H9 (cell line): ENCODE measurements at places on chromosomes 11 and 22.

GRCh38 chr11:120564573-120565311 lies 53.2 kb downstream of the GRIK4 start:
- DNase-seq = peak; percentile 47
- H3K4me3 ChIP-seq = peak overlapping the region; percentile 64
- H3K27me3 ChIP-seq = peaks cover 5% of the 10 kb centered on the region; the same call in 1 of the 2 replicates
- H3K4me1 ChIP-seq = no peaks in the 10 kb centered on the region; the same call in 1 of the 2 replicates

DNA sequence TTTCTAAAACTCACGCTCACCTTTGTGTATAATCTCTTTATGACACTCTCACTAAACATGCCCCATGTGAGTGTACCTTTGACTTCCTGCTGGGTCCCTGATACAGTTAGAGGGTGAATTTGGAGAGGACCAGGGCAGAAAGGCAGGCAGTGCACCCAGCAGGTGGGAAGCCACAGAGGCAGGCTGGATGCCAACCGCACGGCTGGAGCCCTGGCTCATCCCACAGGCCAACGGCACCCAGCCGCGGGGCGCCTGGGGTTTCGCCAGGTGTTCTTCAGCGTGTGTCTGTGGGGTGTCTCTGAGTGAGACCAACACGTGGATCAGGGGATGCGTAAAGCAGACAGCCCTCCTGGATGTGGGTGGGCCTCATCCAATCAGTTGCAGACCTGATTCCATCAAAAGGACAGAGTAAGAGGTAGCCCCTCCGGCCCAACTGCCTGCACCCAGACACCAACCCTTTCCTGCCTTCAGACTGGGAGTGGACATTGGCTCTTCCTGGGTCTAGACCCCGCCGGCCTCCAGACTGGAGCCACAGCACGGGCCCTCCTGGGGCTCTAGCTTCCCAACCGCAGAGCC lies 51.6 kb downstream of the DHCR7 start:
- DNase-seq = no peak
- no peaks in the 10 kb centered on the region for H3K36me3 ChIP-seq
- no peak overlapping the region for H3K27ac ChIP-seq
- H3K4me3 ChIP-seq = no peak overlapping the region

GRCh38 chr11:63448646-63449045 lies 42.3 kb downstream of the PLAAT5 start:
- peak overlapping the region; percentile 80 for H3K27ac ChIP-seq
- peak; percentile 65 for DNase-seq
- peaks cover 8% of the 10 kb centered on the region; the same call in 1 of the 2 replicates for H3K4me1 ChIP-seq
- no peak overlapping the region for H3K4me3 ChIP-seq
- H3K27me3 ChIP-seq = no peaks in the 10 kb centered on the region
- peaks cover 4% of the 10 kb centered on the region for H3K36me3 ChIP-seq

DNA sequence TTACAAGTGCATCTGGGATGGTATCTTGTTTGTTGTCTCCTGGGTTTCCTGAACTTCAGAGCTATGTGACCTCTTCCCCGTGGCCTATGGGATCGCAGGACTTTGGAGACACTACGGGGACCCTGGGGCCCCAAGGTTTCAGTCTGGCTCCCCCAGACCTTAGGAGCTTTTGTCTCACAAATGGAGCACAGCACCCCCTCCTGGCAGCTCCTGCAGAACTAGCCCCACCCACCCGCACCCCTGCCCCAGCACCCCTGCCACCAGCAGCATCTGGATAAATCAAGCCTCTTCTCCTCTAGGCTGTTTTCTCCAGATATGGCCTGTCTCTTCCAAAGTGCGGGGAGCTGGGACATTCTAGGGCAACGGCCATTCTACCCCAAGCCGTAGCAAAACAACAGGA lies 10.4 kb downstream of the RCOR2 start:
- H3K27me3 ChIP-seq = no peaks in the 10 kb centered on the region
- H3K27ac ChIP-seq = no peak overlapping the region
- DNase-seq = no peak
- no peaks in the 10 kb centered on the region; the same call in 1 of the 2 replicates for H3K4me1 ChIP-seq
- H3K4me3 ChIP-seq = no peak overlapping the region
- peaks cover 48% of the 10 kb centered on the region for H3K36me3 ChIP-seq

DNA sequence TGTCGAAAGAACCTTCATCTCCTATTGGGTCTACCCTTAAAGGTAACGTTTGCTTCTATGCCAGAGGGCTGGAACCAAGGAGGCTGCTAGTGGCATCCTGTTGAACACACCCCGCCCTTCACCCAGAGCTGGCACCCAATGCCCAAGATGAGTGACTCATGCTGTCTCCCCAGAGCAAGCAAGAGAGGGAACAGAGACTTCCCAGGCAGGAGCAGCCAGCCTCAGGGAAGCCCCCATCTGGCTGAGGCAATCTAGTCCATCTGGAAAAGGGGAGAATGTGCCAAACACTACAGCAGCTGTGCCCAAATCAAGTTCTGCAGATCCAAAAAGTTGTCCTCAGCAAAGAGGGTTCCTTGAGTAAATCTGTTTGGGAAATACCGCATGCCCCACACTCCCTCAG lies 91.9 kb upstream of the TP53I11 start:
- no peaks in the 10 kb centered on the region for H3K4me1 ChIP-seq
- H3K4me3 ChIP-seq = no peak overlapping the region

- H3K4me3 ChIP-seq = no peak overlapping the region
- no peaks in the 10 kb centered on the region for H3K36me3 ChIP-seq
- peak overlapping the region; percentile 71 for H3K27ac ChIP-seq
- no peaks in the 10 kb centered on the region for H3K27me3 ChIP-seq
- peak; percentile 39 for DNase-seq
These were observed 606.8 kb downstream of the NTM start for GRCh38 chr11:131977231-131977630.

DNA sequence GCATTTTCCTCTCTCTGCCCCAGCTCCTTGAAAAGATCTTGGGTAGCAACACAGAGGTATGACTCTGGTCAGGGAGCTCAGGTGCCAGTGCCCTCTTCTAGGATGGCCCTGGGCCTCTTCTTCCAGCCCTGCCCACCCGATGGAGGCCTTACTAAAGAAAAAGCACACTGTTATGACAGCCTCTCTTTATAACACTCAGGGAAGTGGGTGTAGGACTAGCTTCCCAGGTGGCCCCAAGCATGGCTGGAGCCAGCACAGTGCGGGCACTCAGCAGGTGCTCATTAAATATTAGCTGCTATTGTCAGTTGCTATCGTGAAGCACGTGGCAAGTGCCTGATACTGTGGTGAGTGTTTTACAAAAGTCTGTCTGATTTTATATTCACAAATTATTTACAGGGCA lies 127.2 kb upstream of the B3GAT1 start:
- no peak overlapping the region for H3K27ac ChIP-seq
- H3K4me1 ChIP-seq = no peaks in the 10 kb centered on the region; the same call in 1 of the 2 replicates
- no peak overlapping the region for H3K4me3 ChIP-seq
- H3K36me3 ChIP-seq = peaks cover 3% of the 10 kb centered on the region; the same call in 1 of the 3 replicates
- no peak for DNase-seq

- H3K36me3 ChIP-seq = no peaks in the 10 kb centered on the region
- DNase-seq = peak; percentile 95
- peaks cover 3% of the 10 kb centered on the region; the same call in 1 of the 2 replicates for H3K4me1 ChIP-seq
- no peak within 1 kb of the TSS for H3K27ac ChIP-seq
These were observed at the start of gene LRRC10B for GRCh38 chr11:61507962-61508861. TSS of gene LRRC10B (plus strand) at chr11:61508749. CDS start at chr11:61508999, 250 bp downstream.

DNA sequence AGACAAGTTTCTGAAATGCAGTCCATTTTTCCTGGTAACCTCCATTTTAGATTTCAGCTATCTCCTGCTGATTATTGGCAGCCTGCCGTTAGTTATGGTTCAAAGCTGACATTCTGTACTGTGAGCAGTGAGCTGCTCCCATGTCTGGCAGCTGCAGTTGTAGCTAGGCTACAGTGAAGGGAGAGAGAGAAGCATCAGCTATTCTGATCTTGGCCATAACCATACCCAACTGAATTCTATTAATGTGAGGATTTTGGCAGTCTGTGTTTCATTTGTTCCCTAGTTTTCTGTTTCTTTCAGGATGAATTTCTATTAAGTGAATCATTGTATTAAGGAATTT lies 33.4 kb downstream of the SIK2 start:
- no peaks in the 10 kb centered on the region for H3K27me3 ChIP-seq
- no peak overlapping the region for H3K4me3 ChIP-seq
- DNase-seq = no peak
- H3K27ac ChIP-seq = no peak overlapping the region
- H3K36me3 ChIP-seq = no peaks in the 10 kb centered on the region

- H3K36me3 ChIP-seq = peaks cover 3% of the 10 kb centered on the region; the same call in 2 of the 3 replicates
- no peaks in the 10 kb centered on the region for H3K27me3 ChIP-seq
- H3K4me1 ChIP-seq = no peaks in the 10 kb centered on the region
- no peak overlapping the region for H3K27ac ChIP-seq
- H3K4me3 ChIP-seq = no peak overlapping the region
These were observed 42.1 kb downstream of the KDM2A start for GRCh38 chr11:67160872-67161783.
